ENCODE measurements at places on chromosomes 5 and 9. TPM values are rescaled to one million over a fixed set of nuclear protein-coding genes. Genes with fewer than 3 reads are reported as not detected.

Gene PHYHD1
- polyA plus RNA-seq: 58.8 TPM

GRCh38 chr5:155068616-155069100 lies 55.1 kb downstream of the KIF4B start:
- no peak for DNase-seq

Gene ARID3C
- not detected for polyA plus RNA-seq

GRCh38 chr5:170405817-170406216 lies 16.6 kb upstream of the KCNMB1 start:
- DNase-seq: no peak

Gene IPPK
- polyA plus RNA-seq: 10.2 TPM

DNA sequence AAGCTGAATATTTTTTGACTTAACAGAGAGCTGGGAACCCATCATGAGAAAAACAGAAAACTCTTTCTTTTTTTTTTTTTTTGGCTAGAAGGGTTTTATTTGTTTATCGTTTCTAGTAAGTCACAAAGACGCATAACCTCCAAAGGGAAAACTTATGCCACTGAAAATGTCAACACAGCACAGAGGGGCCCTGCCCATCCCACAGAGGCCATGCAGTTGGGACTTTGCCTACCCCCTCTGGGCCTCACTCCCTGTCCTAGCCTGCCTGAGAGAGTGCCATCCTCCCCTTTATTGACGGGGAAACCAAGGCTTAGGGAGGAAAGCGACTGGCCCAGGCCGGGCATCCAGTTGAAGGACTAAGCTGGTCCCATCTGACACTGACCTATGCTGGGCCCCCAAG lies 74.7 kb downstream of the VAV2 start:
- no peak for DNase-seq
